SJSA1 (cell line): ENCODE measurements at places on chromosomes 3 and 15. TPM values are rescaled to one million over a fixed set of nuclear protein-coding genes. Genes with fewer than 3 reads are reported as not detected.

Gene TRPM1
- total RNA-seq, result 0.08 TPM in 1 of 2 replicates, not detected in the other

- no peak overlapping the region for H3K4me3 ChIP-seq
- H3K36me3 ChIP-seq, result peaks cover 25% of the 10 kb centered on the region
- H3K27me3 ChIP-seq, result no peaks in the 10 kb centered on the region
- DNase-seq, result no peak
- H3K27ac ChIP-seq, result no peak overlapping the region
Measured at GRCh38 chr3:132720228-132720627, 2.0 kb downstream of the NPHP3 start.

Gene CLRN1
- total RNA-seq, result not detected in 2 replicates

Gene PRC1
- total RNA-seq, result 455 and 500 TPM in 2 replicates

Gene XCR1
- total RNA-seq, result not detected in 2 replicates

GRCh38 chr3:194871143-194871863, 185.6 kb downstream of the FAM43A start:
- peaks cover 38% of the 10 kb centered on the region for H3K4me1 ChIP-seq
- H3K27ac ChIP-seq, result peak overlapping the region; percentile 58
- no peaks in the 10 kb centered on the region for H3K27me3 ChIP-seq
- no peak overlapping the region for H3K4me3 ChIP-seq

Gene PAQR5
- 7.2 and 10.5 TPM in 2 replicates for total RNA-seq

DNA sequence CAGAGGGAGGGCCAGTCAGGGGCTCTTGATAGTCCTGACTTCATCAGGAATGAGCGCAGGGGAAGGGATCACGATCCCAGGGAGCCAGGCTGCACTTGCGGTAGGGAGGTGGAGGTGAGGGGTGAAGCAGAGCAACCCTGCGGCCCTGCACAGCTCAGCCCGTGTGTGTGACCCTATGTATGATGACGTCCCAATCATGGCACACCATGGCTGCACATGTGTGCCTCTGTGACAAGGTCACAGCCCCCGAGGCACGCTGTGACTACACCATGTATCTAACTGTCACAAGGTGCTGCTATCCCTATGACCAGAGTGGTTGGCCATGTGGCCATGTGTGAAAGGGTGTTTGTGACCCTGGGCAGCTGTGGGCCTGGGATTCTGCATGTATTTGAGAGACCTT, 13.3 kb upstream of the ALAS1 start:
- peaks cover 17% of the 10 kb centered on the region for H3K4me1 ChIP-seq
- H3K36me3 ChIP-seq, result no peaks in the 10 kb centered on the region
- H3K27me3 ChIP-seq, result no peaks in the 10 kb centered on the region
- DNase-seq, result no peak
- H3K4me3 ChIP-seq, result no peak overlapping the region

Gene SNX4
- 78.2 and 86.3 TPM in 2 replicates for total RNA-seq

- no peaks in the 10 kb centered on the region for H3K36me3 ChIP-seq
- no peak overlapping the region for H3K4me3 ChIP-seq
- no peak for DNase-seq
- no peaks in the 10 kb centered on the region for H3K27me3 ChIP-seq
- H3K27ac ChIP-seq, result no peak overlapping the region
Measured at GRCh38 chr3:116749388-116749787, 39.8 kb downstream of the TUSC7 start.

- H3K4me1 ChIP-seq, result peaks cover 3% of the 10 kb centered on the region; the same call in 1 of the 2 replicates
- H3K27me3 ChIP-seq, result no peaks in the 10 kb centered on the region
- DNase-seq, result no peak
- no peak overlapping the region for H3K4me3 ChIP-seq
Measured at GRCh38 chr3:136645915-136646314, 106.3 kb downstream of the STAG1 start.

GRCh38 chr3:171459137-171459941, 866 bp downstream of the TNIK start:
- H3K27ac ChIP-seq, result no peak overlapping the region
- DNase-seq, result no peak
- H3K4me1 ChIP-seq, result peaks cover 7% of the 10 kb centered on the region
- peaks cover 15% of the 10 kb centered on the region for H3K27me3 ChIP-seq
- H3K4me3 ChIP-seq, result peak overlapping the region; percentile 46

Gene GOLGA8G
- total RNA-seq, result 0.25 TPM in 1 of 2 replicates, not detected in the other

GRCh38 chr3:194691481-194692283, 6.0 kb downstream of the FAM43A start:
- H3K27me3 ChIP-seq, result no peaks in the 10 kb centered on the region
- H3K36me3 ChIP-seq, result peaks cover 26% of the 10 kb centered on the region
- peaks cover 32% of the 10 kb centered on the region for H3K4me1 ChIP-seq
- H3K27ac ChIP-seq, result no peak overlapping the region
- no peak for DNase-seq
- no peak overlapping the region for H3K4me3 ChIP-seq

- H3K27me3 ChIP-seq, result no peaks in the 10 kb centered on the region
- H3K4me1 ChIP-seq, result no peaks in the 10 kb centered on the region
- no peaks in the 10 kb centered on the region for H3K36me3 ChIP-seq
- no peak overlapping the region for H3K4me3 ChIP-seq
- no peak overlapping the region for H3K27ac ChIP-seq
Measured at GRCh38 chr3:20240154-20240883, 54.3 kb upstream of the SGO1 start.

Gene HIGD2B
- not detected in 2 replicates for total RNA-seq

DNA sequence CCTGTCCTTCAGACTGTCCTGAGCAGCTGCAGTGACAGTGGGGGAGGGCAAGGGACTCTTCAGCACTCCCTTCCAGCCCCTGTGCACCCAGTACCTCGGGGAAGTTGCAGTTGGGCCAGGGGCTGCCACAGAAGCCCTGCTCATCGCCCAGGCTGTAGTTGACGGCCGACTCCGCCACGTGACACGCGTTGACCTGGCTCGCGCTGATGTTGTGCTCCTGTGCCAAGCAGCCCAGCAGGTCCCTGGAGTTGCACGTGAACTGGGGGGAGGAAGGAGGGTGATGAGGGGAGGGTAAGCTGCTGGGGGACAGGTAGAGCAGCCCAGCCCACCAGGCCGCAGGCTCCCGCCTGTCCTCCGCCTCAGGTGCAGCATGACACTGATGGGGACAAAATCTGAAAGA, 101.2 kb downstream of the SEC22A start:
- DNase-seq, result no peak
- H3K4me1 ChIP-seq, result no peaks in the 10 kb centered on the region
- no peak overlapping the region for H3K4me3 ChIP-seq
- H3K27me3 ChIP-seq, result no peaks in the 10 kb centered on the region; the same call in 1 of the 2 replicates
- H3K27ac ChIP-seq, result no peak overlapping the region

Gene BMF
- 3.2 and 6.2 TPM in 2 replicates for total RNA-seq

Gene TMEM108
- total RNA-seq, result not detected in 2 replicates

GRCh38 chr3:156577736-156578135, 22.8 kb upstream of the SSR3 start:
- no peaks in the 10 kb centered on the region for H3K4me1 ChIP-seq
- no peak overlapping the region for H3K27ac ChIP-seq
- no peak for DNase-seq
- no peaks in the 10 kb centered on the region for H3K27me3 ChIP-seq
- H3K36me3 ChIP-seq, result no peaks in the 10 kb centered on the region

DNA sequence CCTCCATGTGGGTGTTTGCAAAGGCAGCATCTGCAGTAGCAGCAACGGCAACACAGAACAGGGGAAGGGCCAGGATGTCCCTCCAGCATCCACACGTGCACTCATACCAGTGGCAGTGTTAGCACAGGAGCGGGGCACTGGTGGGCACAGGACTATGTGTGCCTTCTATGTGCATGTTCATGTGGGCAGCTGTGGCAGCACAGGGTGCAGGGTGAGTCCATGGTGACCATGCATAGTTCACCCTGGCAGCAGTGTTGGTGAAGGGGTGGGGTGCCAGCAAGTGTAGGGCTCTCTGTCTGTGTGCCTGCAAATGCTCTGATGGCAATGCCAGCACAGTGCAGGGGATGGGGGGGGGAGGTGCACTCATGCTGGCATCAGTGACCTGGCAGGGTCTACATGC, 222.1 kb upstream of the SOX14 start:
- H3K4me3 ChIP-seq, result no peak overlapping the region
- H3K4me1 ChIP-seq, result no peaks in the 10 kb centered on the region
- H3K27ac ChIP-seq, result no peak overlapping the region
- no peaks in the 10 kb centered on the region for H3K36me3 ChIP-seq
- DNase-seq, result no peak
- H3K27me3 ChIP-seq, result no peaks in the 10 kb centered on the region

DNA sequence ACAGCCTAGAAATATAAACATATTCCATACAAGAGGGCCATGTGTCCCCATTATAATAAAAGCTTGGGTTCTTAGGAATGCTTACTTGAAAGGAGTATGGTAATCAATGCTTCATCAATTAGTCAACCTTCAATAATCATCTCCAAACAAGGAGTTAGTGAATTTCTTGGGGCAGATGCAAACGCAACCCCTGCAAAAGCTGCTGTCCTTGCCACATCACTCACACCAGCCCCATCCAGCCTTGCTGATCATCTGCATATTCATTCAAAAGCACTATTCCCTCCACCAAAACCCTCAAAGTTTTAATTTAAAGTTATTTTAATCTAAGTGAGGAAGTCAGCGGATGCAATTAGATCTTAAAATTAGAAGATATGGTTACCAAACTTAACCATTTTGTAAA, 54.0 kb upstream of the VGLL4 start:
- no peak for DNase-seq
- H3K27me3 ChIP-seq, result no peaks in the 10 kb centered on the region
- H3K27ac ChIP-seq, result no peak overlapping the region
- peaks cover 2% of the 10 kb centered on the region; the same call in 1 of the 2 replicates for H3K36me3 ChIP-seq
- H3K4me3 ChIP-seq, result no peak overlapping the region
- H3K4me1 ChIP-seq, result peaks cover 8% of the 10 kb centered on the region

DNA sequence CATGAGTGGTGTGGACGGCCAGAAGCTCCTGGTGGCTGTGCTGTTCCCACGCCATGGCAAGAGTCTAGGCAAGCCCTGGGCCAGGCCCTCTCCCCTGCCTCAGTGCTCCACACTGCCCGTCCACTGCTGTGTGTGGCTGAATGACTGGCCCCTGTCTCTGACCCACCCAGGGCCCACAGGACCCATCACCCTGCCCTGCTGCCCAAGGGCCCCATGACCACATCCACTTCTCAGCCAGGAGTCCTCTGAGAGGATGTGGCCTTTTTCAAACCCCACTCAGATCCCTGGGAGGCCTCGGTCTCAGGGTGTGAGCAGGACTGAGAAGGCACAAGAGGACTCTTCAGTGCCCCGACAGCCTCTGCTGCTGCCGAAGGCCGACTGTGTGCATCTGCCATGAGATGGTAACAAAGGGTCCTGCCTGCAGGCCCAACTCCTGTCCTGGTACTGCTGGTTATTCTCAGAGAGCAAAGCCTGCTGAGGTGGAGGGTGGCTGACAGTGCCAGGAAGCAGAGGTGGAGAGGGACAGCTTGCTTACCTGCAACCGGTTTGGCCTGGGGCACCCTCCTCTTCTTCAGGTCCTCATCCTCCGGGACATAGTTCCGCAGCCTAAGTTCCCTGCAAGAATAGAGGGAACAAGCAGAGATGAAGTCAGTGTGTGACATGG, 47.5 kb downstream of the PTH1R start:
- H3K27ac ChIP-seq, result no peak overlapping the region
- peaks cover 72% of the 10 kb centered on the region for H3K36me3 ChIP-seq
- no peaks in the 10 kb centered on the region for H3K27me3 ChIP-seq
- no peak for DNase-seq
- no peaks in the 10 kb centered on the region for H3K4me1 ChIP-seq

Gene RASA2
- total RNA-seq, result 16.3 and 24.8 TPM in 2 replicates

- H3K27ac ChIP-seq, result peak overlapping the region; percentile 79
- H3K27me3 ChIP-seq, result no peaks in the 10 kb centered on the region
- DNase-seq, result no peak
- H3K4me3 ChIP-seq, result no peak overlapping the region
Measured at GRCh38 chr3:111924283-111924682, 54.5 kb upstream of the ABHD10 start.

Gene GDPGP1
- total RNA-seq, result 2.3 and 4.3 TPM in 2 replicates

Gene SAMMSON
- not detected in 2 replicates for total RNA-seq

- no peak for DNase-seq
- no peak overlapping the region for H3K4me3 ChIP-seq
- no peaks in the 10 kb centered on the region for H3K27me3 ChIP-seq
- H3K4me1 ChIP-seq, result no peaks in the 10 kb centered on the region
- no peaks in the 10 kb centered on the region for H3K36me3 ChIP-seq
Measured at GRCh38 chr15:28051955-28052633, 47.0 kb downstream of the OCA2 start.

DNA sequence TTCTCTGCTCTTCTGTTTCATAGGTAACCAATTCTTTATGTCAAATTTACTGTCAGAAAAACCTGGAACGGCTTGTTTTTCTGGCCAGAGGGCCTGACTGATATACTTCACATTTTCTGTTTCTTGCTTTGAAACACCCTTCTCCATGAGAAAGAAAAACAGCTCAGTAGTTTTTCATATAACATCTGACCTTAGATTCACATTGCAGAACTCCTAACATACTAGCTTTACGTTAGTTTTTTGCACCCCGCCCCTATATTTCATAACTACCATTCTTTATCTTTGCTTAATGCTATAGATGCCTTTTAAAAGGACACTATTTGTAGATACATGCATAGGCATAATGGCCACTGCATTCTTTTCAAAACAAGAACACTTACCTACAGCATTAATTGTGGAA, 83.9 kb upstream of the TSC22D2 start:
- no peak for DNase-seq
- H3K27ac ChIP-seq, result no peak overlapping the region
- H3K27me3 ChIP-seq, result no peaks in the 10 kb centered on the region
- H3K4me1 ChIP-seq, result peaks cover 35% of the 10 kb centered on the region

Gene SNTN
- not detected in 2 replicates for total RNA-seq

GRCh38 chr3:159825216-159825854, 163.3 kb upstream of the IL12A start:
- DNase-seq, result no peak
- no peak overlapping the region for H3K4me3 ChIP-seq
- H3K4me1 ChIP-seq, result peaks cover 43% of the 10 kb centered on the region
- no peaks in the 10 kb centered on the region for H3K27me3 ChIP-seq
- no peak overlapping the region for H3K27ac ChIP-seq

DNA sequence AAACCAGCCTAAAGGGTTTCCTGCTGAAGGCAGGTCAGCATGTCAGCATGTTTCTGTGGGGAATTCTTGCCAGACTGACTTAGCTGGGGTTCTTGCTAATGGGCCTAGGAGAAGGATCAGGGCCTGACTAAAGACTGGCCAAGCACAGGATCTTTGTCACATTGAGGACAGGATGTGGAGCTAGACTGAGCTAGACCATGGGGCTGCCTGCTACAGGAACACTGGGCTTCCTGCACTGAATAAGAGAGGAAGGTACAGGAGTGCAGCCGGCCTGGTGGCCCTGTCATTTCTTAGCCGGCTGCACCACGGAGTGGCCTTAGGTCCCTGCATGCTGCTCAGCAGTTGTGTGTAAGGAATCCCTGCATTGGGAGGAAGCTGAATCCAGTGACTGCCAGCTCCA, 68.2 kb downstream of the GABRG3 start:
- H3K4me3 ChIP-seq, result no peak overlapping the region
- H3K36me3 ChIP-seq, result no peaks in the 10 kb centered on the region
- no peaks in the 10 kb centered on the region for H3K4me1 ChIP-seq
- H3K27ac ChIP-seq, result no peak overlapping the region
- H3K27me3 ChIP-seq, result no peaks in the 10 kb centered on the region

DNA sequence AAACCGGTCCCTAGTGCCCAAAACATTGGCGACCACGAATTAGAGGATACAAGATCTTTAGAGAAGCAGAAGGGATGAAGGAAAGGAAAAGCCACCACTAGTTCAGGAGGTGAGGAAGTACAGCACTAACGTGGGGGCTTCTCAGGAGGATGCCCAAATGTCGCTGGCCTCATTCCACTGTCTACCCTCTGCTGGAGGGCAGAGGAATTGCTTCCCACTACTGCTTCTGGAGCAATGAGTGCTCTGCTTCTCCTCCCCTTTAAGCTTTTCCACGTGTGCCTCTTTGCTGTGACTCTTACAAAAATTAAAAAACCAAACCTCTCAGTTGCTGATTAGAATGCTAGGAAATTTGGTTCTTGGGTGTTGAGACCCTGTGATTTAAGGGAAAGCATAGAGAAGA, 281.3 kb downstream of the CLSTN2 start:
- no peak for DNase-seq
- H3K27ac ChIP-seq, result no peak overlapping the region
- H3K27me3 ChIP-seq, result no peaks in the 10 kb centered on the region
- H3K36me3 ChIP-seq, result no peaks in the 10 kb centered on the region

Gene TMEM207
- total RNA-seq, result not detected in 2 replicates
